Peyer's patch (tissue), 4 donors: ENCODE measurements at places on chromosomes 5 and 9. TPM values are rescaled to one million over a fixed set of nuclear protein-coding genes. Genes with fewer than 3 reads are reported as not detected.

GRCh38 chr9:136192289-136193126, 12.4 kb downstream of the LHX3 start:
- H3K36me3 ChIP-seq: no peaks in the 10 kb centered on the region
- no peaks in the 10 kb centered on the region for H3K27me3 ChIP-seq
- H3K4me1 ChIP-seq: no peaks in the 10 kb centered on the region
- no peak overlapping the region for H3K27ac ChIP-seq
- no peak overlapping the region for H3K4me3 ChIP-seq
- DNase-seq: no peak

DNA sequence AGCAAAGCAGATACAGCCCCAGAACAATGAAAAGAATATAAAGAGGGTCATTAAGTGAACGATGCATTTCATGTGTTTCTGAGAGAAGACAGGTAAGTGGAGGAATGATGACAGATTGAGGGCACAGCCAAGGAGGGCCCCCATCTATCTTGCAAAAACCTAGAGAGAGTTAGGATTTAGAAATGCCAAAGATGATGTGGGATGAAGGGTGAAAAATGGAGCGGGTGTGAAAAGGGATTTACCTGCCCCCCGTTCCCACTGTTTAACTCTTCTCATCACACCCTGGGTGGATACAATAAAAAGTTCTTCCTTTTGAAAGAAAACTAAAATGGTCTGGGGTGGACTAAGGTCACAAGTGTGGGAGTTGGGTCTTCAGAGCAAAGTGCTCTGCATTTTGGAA, 18.5 kb upstream of the PPP2R2B start:
- no peak for DNase-seq
- no peak overlapping the region for H3K27ac ChIP-seq
- H3K36me3 ChIP-seq: no peaks in the 10 kb centered on the region

DNA sequence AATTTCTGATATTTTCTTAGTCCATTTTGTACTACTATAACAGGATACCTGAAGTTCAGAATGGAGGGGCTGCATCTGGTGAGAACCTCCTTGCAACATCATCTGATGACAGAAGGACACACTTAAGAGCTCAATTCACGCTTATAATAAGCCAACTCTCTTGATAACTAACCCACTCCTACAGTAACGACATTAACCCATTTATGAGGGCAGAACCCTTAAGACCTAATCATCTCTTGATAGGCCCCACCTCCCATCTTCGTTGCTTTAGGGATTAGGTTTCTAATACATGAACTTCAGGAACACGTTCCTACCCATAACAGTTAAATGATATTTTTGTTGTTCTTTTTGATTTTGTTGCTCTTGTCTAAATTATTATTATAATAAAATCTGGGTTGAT, 69.4 kb downstream of the TNPO1 start:
- no peaks in the 10 kb centered on the region for H3K36me3 ChIP-seq
- H3K27ac ChIP-seq: no peak overlapping the region
- no peak for DNase-seq

- H3K27ac ChIP-seq: no peak overlapping the region
- DNase-seq: no peak
These were observed 429.6 kb downstream of the LRRC70 start for GRCh38 chr5:63008195-63008594.

GRCh38 chr5:130112246-130112645, 208.0 kb downstream of the CHSY3 start:
- no peak for DNase-seq
- H3K36me3 ChIP-seq: no peaks in the 10 kb centered on the region
- no peak overlapping the region for H3K4me3 ChIP-seq
- no peak overlapping the region for H3K27ac ChIP-seq
- no peaks in the 10 kb centered on the region for H3K4me1 ChIP-seq

DNA sequence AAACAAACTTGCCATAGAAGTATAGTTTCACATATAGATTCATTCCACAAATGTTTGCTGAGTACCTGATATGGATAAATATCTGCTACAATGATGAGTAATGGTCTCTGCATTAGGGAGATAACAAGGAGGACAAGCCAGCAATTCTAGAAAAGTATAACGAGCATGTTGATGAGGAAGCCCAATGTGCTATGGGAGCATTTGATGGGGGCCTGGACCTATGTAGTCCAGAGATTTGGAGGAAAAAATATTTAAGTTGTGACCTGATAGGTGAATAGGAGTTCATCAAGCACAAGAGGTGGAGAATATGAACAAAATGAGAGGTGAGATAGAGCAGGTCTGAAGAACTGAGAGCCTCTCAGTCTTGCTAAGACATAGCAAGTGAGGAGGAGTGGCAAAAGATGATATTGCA, 14.4 kb upstream of the TMEM245 start:
- no peak for DNase-seq
- H3K4me1 ChIP-seq: no peaks in the 10 kb centered on the region
- H3K4me3 ChIP-seq: no peak overlapping the region

GRCh38 chr9:18056269-18056992, 417.5 kb upstream of the ADAMTSL1 start:
- H3K27ac ChIP-seq: no peak overlapping the region
- H3K4me3 ChIP-seq: no peak overlapping the region
- DNase-seq: no peak
- H3K36me3 ChIP-seq: no peaks in the 10 kb centered on the region
- no peaks in the 10 kb centered on the region for H3K4me1 ChIP-seq
- no peaks in the 10 kb centered on the region for H3K27me3 ChIP-seq

- no peaks in the 10 kb centered on the region for H3K27me3 ChIP-seq
- no peaks in the 10 kb centered on the region for H3K4me1 ChIP-seq
- H3K36me3 ChIP-seq: no peaks in the 10 kb centered on the region
- H3K4me3 ChIP-seq: no peak overlapping the region
- no peak for DNase-seq
These were observed 190.2 kb downstream of the ERCC6L2 start for GRCh38 chr9:96065482-96066251.

DNA sequence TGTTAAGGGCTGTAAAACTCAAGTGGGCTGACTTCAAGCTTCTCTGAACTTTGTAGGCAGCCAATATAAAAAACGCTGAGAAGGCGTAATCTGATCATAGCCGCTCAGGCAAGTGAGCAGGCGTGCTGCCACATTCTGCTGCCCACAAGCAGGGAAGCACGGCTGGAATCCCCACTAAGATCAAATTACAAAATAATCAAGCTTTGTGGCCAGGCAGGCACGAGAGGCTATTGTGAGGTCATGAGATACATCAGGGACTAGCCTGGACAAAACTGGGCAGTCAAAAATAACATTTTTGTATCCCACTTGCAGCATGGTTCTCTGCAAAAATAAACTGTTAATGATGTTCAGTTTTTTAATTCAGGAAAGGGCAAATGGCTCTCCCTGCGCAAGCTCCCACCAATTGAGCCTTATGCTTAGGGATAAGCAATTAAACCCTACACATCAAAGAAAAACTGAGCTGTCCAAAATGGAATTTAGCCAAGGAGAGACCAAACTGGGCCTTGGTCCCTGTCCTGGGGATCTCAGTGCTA, 64.0 kb downstream of the POU5F2 start:
- DNase-seq: no peak
- H3K4me3 ChIP-seq: no peak overlapping the region
- H3K27ac ChIP-seq: no peak overlapping the region
- no peaks in the 10 kb centered on the region for H3K4me1 ChIP-seq
- no peaks in the 10 kb centered on the region for H3K36me3 ChIP-seq

The ZNF883 gene
- not detected for total RNA-seq

The KIF4B gene
- not detected for total RNA-seq

The VLDLR gene
- total RNA-seq: 2.5 TPM

The CENPP gene
- 4.3 TPM for total RNA-seq

DNA sequence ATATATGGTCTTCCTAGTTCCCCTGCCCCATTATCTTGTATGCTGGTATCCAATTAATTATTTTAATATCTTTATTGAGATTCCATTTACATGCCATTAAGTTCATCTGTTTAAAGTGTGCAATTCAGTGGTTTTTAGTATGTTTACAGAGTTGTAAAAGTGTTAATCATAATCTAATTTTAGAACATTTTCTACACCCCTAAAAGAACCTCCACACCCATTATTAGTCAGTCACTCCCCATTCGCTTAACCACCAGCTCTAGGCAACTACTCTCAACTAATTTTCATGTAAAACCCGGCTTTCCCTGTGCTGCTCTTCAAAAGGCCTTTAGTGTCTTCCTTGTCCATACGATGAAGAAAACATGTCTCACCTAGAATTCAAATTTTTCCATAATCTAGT, 20.8 kb upstream of the CAVIN4 start:
- DNase-seq: no peak
- no peaks in the 10 kb centered on the region for H3K27me3 ChIP-seq
- no peaks in the 10 kb centered on the region for H3K4me1 ChIP-seq
- no peak overlapping the region for H3K27ac ChIP-seq
- no peak overlapping the region for H3K4me3 ChIP-seq
- H3K36me3 ChIP-seq: no peaks in the 10 kb centered on the region
